ENCODE measurements at places on chromosomes 12 and 14.

GRCh38 chr12:109264943-109265650 lies 44.0 kb downstream of the FOXN4 start:
- no peak for DNase-seq

DNA sequence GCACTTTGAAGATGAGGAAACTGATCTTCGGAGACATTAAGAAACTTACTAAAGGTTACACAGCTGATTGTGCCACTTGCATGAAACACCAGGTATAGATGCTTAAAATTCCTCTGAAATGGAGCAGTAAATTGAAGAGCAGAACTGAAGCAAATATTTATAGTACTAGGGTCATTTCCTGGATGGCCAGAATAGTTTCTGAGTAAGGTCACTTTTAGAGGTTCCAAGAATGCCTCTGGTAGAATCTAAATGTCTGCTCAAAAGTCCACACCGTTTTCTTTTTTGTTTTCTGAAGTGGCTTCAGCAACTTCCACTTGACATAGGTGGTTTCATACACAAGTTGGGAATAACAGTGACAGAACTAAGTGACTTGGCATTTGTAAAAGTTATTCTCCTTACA lies 19.4 kb downstream of the TPH2 start:
- no peak for DNase-seq

- no peak for DNase-seq
Measured at GRCh38 chr14:75685910-75686309, 24.9 kb downstream of the TTLL5 start.

GRCh38 chr14:101251812-101252442 lies 309.4 kb upstream of the DIO3 start:
- no peak for DNase-seq

DNA sequence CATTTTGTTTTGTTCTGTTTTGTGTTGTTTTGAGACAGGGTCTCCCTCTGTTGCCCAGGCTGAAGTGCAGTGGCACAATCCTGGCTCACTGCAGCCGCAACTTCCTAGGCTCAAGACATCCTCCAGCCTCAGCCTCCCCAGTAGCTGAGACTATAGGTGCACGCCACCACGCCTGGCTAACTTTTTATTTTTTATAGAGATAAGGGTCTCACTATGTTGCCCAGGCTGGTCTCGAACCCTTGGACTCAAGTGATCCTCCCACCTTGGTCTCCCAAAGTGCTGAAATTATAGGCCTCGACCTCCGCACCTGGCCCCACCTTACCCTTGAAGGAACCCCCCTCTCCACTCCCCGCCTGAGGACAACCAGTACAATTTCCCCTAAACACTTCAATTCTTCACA lies 7.5 kb upstream of the IFT81 start:
- DNase-seq: no peak

- no peak for DNase-seq
Measured at GRCh38 chr12:82605115-82605514, 81.6 kb upstream of the TMTC2 start.
